DMS53 (cell line): ENCODE measurements at places on chromosomes 1 and 21.

- peak; percentile 45 for DNase-seq
Measured at GRCh38 chr1:188877668-188878067, 1600.0 kb downstream of the BRINP3 start.

DNA sequence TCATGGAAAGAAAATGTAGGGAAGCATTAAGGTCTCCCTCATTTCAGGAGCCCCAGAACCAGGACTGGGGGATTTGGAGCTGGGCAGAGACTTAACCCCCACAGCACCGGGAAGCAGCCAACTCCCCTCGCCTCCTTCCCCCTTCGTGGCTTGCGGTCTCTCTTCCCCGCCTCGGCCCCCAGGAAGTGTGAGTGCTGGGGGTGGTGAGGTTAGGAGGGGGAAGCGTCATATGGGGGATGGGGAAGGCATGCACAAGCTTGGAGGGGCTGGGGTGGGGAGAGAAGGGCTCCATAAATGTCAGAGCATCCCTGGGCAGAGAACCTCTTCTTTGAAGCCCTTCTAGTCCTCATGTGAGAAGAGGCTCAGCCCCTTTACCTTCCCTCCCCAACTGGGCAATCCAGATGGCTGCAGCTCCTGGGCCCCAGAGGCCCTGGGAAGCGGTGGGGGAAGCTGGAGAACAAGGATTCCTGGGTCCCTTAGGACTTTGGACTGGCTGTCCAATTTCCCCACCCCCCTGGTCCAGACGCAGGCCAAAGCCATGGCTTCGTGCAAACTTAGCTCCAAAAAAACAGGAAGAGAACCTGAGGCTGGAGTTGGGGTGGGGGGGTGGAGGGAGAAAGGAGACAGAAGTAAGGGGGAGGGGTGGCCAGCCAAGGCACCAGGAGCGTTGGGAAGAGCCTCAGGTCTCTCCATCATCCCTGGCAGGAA is 7.8 kb downstream of the ZBTB7B start:
- no peak for DNase-seq

DNA sequence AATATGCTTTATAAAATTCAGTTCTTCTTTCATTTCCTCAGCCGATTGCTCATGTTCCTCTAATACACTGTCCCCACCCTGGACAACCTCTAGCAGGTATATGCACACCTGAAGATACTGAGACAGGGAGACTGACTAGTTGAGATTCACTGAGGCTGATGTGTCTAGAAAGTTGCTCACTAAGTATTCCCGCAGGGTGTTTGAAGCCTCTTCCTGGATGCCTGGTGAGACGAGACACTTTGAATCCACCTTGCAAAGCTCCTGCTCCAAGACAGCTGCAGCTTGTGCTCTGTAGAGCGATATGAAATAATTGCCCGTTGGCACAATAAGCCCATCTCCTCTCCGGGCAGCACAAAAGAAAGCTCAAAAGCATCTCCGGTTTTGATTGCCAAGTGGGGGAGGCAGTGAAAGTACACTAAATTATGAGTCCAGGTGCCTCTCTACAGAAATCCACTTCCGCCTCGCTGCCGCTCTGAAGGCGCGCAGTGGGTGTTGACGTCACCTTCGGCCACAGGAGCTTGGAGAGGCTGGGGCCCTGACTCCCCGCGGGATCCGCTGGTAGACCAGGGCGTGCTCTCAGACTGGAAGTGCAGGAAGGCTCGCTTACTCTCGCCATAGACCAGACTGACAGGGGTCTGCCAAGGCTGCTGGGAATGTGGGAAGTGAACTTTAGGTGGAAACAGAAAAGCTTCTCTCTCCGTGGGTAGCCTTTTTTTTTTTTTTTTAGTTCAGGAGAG is 46.3 kb downstream of the GPA33 start:
- DNase-seq = peak; percentile 98

GRCh38 chr1:6704746-6705145 is 3.1 kb upstream of the DNAJC11 start:
- DNase-seq = no peak

DNA sequence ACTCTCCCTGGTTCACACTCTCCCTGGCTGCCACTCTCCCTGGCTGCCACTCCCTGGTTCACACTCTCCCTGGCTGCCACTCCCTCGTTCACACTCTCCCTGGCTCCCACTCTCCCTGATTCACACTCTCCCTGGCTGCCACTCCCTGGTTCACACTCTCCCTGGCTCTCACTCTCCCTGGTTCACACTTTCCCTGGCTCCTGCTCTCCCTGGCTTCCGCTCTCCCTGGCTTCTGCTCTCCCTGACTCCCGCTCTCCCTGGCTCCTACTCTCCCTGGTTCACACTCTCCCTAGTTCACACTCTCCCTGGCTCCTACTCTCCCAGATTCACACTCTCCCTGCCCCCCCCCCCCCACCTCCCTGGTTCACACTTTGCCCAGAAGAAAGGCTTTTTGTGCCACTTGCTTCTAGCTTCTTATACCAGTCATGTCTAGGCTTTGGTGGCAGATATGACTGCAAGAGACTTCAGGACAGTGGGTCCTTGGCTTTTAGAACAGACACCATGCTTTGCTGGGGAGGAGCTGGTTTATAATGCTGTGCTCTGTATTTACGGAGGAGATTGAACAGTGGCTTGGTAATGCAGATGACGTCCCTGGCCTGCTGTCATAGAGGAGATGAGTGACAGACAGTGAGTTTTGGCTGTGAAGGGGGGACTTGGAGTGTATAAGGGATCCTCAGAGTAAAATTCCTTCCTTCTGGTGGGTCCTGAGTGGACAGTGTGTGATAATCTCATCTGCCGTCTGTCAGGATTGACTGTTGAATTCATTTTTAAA is 17.0 kb downstream of the COQ8A start:
- DNase-seq = no peak

GRCh38 chr21:28770867-28771661 is 221.6 kb downstream of the LTN1 start:
- DNase-seq = no peak

- peak; percentile 99 for DNase-seq
Measured at GRCh38 chr1:151513626-151514121, 2.5 kb downstream of the CGN start.

GRCh38 chr1:240691501-240691900 is 79.5 kb upstream of the GREM2 start:
- no peak for DNase-seq

GRCh38 chr1:202205523-202206190 is 12.1 kb downstream of the LGR6 start:
- DNase-seq = peak; percentile 29

- no peak for DNase-seq
Measured at GRCh38 chr1:78792756-78793155, 143.1 kb downstream of the IFI44 start.

DNA sequence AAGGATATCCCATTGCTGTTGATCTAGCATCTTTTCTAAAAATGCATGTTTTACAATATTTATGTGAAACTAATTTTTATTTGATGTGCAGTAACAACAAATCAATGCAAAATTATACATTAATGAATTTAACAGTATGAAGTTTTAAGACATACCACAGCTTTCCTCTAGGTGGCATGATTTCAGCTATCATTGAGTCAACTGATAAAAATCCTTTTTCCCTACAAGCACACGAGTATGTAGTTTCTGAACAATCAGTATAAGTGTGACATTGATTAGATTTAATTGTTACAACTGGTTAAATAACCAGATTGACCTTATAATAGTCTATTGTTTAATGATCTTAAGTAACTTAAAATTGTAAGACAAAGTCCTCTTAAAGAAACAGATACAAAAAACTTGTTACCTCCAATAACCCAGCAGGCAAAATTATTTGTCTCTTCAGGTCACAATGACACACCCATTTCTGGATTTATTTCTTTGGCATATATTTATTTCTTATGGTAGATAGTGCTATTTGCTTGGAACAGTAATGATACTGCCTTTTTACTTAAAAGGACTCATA is 5.8 kb upstream of the TGFB2 start:
- DNase-seq = peak; percentile 73

DNA sequence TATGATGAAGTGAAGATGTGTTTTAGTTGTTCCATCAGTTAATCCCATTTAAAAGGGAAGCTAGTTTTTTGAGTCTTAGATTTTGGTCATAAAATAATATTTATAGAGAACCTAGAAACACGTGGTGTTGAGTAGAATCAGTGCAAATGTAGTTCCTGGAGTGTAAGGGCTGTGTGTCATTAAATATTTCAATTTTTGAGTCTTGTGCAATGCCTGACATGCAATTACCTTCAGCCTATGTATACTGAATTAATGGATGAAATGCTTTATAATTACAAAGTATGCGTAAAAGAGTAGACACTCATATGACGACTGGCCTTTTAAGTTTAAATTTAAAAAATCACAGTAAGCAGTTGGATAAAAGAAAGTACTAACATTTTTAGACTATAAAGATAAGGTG is 75.0 kb downstream of the NEK7 start:
- DNase-seq = no peak

- DNase-seq = peak; percentile 94
Measured at GRCh38 chr21:46285761-46286647, at the start of gene YBEY. TSS of gene YBEY (plus strand) at chr21:46286342. CDS start at chr21:46286914, 572 bp downstream.

DNA sequence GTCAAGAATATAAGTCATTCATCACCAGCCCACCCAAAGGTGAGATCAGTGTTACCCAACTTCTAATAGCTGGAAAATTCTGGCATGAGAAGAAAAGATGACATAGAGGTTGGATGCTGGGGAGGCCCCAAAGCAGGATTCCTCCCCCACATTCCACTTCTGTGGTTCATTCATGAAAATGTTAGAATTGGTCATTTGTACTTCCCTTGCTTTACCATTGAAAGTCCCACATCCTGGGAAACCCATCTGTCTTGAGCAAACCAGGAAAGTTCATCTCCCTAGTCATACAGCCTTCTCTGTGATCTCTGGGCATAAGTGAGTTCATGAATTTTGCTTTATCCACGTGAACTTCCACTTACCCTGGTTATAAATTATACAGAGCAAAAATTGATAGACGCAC is 66.8 kb downstream of the SERINC2 start:
- DNase-seq = no peak

GRCh38 chr1:34324879-34325440 is 148.3 kb downstream of the C1orf94 start:
- no peak for DNase-seq

GRCh38 chr1:76202670-76203069 is 128.1 kb downstream of the ST6GALNAC3 start:
- no peak for DNase-seq

- no peak for DNase-seq
Measured at GRCh38 chr1:231279683-231280082, 38.7 kb downstream of the GNPAT start.

DNA sequence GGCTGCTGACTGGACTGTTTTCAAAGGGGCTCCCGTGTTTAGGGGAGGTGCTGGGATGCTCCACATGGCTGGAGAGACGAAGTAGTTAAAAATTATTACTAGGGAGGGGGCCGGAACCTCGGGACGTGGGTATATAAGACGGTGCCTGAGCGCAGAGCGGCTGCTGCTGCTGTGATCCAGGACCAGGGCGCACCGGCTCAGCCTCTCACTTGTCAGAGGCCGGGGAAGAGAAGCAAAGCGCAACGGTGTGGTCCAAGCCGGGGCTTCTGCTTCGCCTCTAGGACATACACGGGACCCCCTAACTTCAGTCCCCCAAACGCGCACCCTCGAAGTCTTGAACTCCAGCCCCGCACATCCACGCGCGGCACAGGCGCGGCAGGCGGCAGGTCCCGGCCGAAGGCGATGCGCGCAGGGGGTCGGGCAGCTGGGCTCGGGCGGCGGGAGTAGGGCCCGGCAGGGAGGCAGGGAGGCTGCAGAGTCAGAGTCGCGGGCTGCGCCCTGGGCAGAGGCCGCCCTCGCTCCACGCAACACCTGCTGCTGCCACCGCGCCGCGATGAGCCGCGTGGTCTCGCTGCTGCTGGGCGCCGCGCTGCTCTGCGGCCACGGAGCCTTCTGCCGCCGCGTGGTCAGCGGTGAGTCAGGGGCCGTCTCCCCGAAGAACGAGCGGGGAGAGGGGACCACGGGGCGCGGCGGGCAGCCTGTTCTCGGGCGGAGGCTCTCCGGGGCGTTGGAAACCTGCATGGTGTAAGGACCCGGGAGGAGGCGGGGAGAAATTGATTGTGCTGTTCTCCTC is at the start of gene CHODL:
TSS of gene CHODL (plus strand) at position 163 of the 793 bp plus-strand sequence. CDS start at position 554, 391 bp downstream.
- DNase-seq = peak; percentile 44

DNA sequence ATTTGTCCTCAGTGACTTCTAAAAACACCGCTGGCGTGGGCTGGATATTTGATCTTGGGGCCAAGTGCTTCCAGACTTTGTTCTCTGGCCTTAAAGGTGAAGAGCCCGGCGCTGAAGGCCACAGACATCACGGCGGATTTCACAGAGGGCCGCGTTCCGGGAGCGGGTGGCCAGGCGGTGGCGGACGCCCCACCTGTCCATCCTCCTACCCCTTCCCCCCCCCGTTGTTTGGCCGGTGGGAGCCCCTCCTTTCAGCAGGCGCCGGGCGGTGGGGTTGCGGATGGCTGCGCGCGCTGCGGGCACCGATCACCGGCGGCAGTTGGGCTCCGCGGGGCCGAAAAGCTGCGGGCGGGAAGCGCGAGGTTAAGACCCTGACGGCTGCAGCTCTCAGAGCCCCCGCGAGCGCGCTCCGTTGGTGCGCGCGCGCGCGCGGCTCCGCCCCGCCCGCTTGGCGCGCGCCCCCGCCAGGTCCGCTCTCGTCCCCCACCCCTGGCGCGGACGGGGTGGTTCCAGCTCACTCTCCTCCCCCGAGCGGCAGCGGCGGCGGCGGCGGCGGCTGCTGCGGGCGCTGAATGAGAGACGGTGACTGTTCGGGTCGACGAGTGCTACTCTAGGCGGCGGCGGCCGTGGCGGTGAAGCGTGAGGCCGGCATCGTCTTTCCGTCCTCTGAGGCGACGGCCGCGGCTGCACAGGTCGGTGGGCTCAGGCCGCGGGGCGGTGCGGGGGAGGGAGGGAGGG is at the start of gene RALGPS2:
TSS of gene RALGPS2 (plus strand) at position 517 of the 738 bp plus-strand sequence. CDS start 51,521 bp downstream, outside the sequence.
- DNase-seq = peak; percentile 90

DNA sequence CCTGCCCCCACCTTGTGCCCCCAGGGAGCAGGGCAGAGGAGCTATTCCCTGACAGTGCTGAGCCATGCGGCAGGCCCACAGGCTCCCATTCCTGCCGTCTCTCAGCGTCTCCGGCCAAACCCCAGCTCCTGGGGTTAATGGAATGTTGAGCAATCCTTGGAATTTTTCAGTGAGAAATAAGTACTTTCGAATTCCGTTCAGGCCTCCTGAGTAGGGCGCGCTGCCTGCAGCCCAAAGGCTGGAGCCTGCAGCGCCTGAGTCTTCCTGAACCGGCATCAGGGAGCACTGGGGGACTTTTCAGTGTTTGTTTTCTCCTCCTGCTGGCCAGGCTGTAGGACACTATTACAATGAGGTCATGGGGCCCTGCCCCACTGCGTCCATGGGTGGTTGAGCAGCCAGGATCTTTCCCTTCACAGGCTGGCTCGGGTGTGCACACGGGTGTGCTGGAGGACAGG is 33.3 kb upstream of the CSF1 start:
- DNase-seq = peak; percentile 65

- peak; percentile 47 for DNase-seq
Measured at GRCh38 chr1:239387304-239388158, 1.2 kb downstream of the CHRM3 start.
